Activated T-cell treated with anti-CD3 and anti-CD28 coated beads, Interleukin-2, amount 50 U/mL, for 72 hours (primary cell): ENCODE measurements at places on chromosomes 1 and 21. TPM values are rescaled to one million over a fixed set of nuclear protein-coding genes. Genes with fewer than 3 reads are reported as not detected.
A peak's percentile ranks its signal among the peaks of the same experiment; 100 is the strongest.

DNA sequence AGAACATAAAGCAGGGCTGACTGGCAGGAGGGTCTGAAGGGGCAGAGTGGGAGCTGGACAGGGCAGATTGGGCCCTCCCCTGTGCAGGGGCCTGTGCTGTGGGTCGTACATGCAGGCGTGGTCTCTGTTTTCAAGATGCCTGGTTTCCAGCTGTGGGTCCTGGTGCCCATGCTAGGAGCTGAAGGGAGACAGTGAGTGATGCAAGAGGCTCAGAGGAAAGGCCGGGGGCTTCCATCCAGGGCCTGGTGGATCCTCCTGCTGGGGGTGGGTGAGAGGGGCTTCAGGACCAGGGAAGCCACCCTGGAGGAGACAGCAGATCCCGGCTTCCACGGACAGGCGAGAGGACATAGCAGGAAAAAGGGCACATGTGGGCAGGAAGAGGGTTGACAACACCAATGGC lies 349.0 kb upstream of the VAMP3 start:
- H3K36me3 ChIP-seq, result peaks cover 4% of the 10 kb centered on the region
- H3K4me1 ChIP-seq, result no peaks in the 10 kb centered on the region
- no peak overlapping the region for H3K4me3 ChIP-seq
- peaks cover 5% of the 10 kb centered on the region for H3K27me3 ChIP-seq

DNA sequence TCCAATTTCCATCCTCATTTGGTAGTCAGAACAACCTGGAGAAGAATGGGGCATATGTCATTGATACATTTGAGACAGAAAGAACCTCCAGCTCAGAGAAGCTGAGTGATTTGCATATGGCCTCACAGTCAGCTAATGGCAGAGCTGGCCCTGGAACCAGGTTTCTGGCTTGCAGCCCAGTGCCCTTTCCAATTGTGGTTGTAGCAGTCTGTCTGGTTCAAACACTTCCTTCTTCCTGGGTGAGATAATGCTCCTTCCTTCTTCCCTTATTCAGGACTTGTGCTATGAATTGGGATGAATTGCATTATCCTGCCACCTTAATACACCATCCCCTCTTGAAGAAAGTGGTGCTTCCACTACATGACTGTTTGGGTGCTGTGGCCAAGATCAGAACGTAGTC lies 24.2 kb downstream of the SLC5A9 start:
- peaks cover 9% of the 10 kb centered on the region for H3K27me3 ChIP-seq
- H3K4me3 ChIP-seq, result no peak overlapping the region
- H3K27ac ChIP-seq, result no peak overlapping the region
- DNase-seq, result no peak

DNA sequence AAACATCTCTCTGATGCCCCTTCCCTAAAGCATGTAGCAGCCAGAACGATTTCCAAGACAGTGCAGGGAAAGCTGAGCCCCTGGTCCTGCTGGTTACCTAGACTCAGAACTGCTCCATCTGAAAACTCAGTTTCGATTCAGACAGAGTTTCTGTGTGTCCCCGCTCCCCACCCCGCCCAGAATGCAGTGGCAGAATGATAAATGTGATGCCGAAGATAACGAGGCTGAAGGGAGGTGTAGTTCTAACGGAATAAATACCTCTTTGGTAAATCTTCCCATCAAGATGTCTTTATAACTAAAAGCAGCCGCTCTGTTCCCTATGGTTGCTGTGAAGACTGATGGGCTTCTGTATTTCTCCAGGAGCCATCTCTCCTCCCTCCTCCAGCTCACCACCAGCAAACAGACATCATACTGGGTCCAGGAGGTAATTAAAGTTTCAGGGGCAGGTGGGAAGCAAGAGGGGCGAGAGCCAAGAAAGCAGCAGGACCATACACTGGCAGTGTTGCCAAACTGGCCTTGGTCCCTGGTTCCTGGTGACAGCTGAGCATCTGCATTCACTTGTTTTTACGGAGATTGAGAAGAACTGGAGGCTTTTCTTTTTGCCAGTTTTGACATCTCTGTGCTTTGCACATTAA lies 76.9 kb downstream of the DDX20 start:
- H3K4me3 ChIP-seq, result no peak overlapping the region
- H3K4me1 ChIP-seq, result no peaks in the 10 kb centered on the region
- no peaks in the 10 kb centered on the region for H3K36me3 ChIP-seq
- no peak overlapping the region for H3K27ac ChIP-seq
- DNase-seq, result no peak

DNA sequence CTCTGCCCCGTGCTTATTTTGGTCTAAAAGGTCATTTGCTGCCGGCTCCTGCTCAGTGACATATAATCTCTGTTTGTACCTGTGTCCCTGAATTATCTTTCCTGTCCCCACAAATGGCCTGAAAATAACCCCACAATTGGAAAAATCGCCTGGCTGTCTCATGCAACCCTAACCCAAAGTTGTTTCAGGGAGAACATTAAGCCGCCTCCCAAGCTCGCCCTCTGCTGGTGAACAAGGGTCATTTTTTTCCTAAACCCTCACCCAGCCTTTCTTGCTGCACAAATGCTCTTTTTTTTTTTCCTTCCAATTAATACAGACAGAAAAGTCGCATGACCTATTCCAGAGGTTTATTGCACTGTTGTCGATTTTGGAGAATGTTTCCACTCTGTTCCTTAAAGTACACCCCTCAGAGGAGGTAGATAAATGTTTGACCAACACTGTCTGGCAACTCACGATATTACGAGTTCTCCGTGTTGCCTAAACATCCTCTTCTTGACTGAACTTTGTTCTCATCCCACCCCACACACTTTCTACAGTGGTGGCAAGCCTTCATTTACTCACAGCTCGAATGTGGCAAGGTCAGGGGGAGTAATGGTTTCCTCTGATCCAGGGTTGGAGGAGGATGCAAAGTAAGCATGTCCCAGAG lies 148.7 kb downstream of the ZZZ3 start:
- no peak overlapping the region for H3K4me3 ChIP-seq
- peak; percentile 59 for DNase-seq
- H3K27ac ChIP-seq, result no peak overlapping the region
- H3K36me3 ChIP-seq, result no peaks in the 10 kb centered on the region
- peaks cover 9% of the 10 kb centered on the region for H3K4me1 ChIP-seq

- no peaks in the 10 kb centered on the region for H3K36me3 ChIP-seq
- peaks cover 20% of the 10 kb centered on the region for H3K27me3 ChIP-seq
- no peak for DNase-seq
These were observed 28.6 kb upstream of the ZNF697 start for GRCh38 chr1:119676571-119677206.

DNA sequence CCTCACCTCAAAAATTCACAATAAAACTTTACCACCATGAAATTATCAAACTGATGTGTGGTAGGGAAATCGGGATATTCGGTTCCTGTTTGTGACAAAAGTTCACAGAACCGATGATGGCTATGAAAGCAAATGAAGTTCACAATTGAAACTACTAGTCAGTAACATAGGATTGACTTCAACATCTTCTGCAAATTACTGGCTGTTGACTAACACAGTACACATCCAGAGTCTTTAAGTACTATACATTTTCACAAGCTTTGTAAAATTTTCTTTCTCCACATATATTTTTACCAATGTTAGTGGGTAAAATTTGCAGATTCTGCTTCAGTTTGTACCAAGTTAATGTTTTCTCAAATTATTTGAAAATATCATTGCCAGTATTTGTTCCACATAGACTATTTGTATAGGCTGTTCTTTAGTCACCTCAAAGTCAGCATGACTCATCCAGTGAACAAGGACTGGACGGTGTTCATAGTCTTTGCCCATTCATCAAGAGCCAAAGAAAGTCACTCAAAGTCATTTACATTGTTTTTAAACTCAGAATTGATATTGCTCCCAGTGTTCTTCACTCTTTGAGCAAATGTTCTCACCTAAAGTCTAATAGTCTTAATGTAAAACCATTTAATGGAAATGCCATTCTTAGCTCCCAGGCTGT lies 213.4 kb downstream of the USP25 start:
- no peaks in the 10 kb centered on the region for H3K36me3 ChIP-seq
- no peak for DNase-seq
- no peaks in the 10 kb centered on the region for H3K4me1 ChIP-seq
- H3K27me3 ChIP-seq, result no peaks in the 10 kb centered on the region

DNA sequence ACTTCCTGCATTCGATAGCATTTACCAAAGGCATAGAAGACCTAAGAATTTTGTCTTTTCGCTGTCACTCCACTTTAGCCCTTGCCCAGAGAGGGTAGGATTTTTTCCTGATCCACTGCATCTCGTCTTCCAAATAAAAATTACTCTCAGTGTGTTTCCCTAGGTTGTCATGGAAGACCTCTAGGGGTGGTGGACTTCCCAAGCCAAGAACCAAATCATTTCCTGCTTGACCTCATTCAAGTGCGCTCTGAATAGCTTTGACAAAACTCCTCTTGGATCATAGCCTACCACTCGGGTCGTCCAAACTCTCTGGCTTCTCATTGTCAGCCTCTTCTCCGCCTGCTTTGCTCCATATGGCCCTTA lies 431 bp upstream of the C1orf52 start:
- H3K4me1 ChIP-seq, result peaks cover 48% of the 10 kb centered on the region
- H3K4me3 ChIP-seq, result peak overlapping the region; percentile 97
- peak overlapping the region; percentile 97 for H3K27ac ChIP-seq
- no peaks in the 10 kb centered on the region for H3K27me3 ChIP-seq

DNA sequence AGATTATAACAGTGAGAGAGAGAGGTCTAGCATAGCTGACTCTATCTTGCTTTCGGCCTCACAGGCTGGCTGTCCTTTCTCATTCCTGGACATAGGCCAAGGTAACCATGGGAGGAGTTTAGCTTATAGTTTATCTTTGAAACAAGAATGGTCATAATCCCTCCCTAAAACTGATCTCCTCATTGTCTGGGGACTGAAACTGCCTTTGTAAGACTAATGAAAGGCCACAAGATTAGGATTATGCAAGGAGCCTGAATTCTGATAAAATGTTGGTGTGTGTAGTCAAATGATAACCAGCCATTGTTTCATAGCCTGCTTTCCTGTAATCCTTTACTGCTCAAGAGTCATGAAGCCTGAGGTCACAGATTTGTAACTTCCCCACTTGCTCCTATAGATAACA lies 131.9 kb upstream of the LYPLAL1 start:
- H3K27me3 ChIP-seq, result no peaks in the 10 kb centered on the region
- DNase-seq, result no peak
- no peak overlapping the region for H3K27ac ChIP-seq
- no peaks in the 10 kb centered on the region for H3K36me3 ChIP-seq

The HHAT gene
- total RNA-seq, result 1.5 TPM

The KDF1 gene
- 1.1 TPM for total RNA-seq

The SYT6 gene
- total RNA-seq, result not detected
